ENCODE measurements at places on chromosomes 12 and 14.
A peak's percentile ranks its signal among the peaks of the same experiment; 100 is the strongest.

DNA sequence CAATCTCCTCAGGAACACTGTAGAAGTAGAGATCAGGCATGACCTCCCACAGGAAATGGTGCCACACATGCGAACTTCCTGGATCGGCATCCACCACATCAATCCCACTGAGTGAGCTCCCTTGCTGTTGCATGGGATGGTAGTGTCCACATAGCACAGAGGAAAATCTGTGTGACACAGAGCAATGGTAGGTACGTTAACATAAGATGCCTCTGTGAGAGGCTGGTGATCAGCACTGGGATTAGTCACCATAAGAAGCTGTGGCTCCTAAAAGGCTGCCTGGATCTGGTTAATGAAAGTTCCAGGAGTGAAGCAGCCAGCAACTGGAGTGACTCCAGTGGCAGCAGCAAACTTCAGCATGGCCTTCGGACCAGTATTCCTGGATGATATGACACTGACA, 21.8 kb downstream of the WDHD1 start:
- DNase-seq, result no peak

- no peak for DNase-seq
Observed at GRCh38 chr14:39857376-39858055, 425.3 kb upstream of the FBXO33 start.

GRCh38 chr12:28369483-28369882, 179.2 kb downstream of the CCDC91 start:
- no peak for DNase-seq

- no peak for DNase-seq
Observed at GRCh38 chr12:93111773-93112172, 182.7 kb upstream of the EEA1 start.

GRCh38 chr14:39433452-39433813, 1.2 kb upstream of the FBXO33 start:
- no peak for DNase-seq

DNA sequence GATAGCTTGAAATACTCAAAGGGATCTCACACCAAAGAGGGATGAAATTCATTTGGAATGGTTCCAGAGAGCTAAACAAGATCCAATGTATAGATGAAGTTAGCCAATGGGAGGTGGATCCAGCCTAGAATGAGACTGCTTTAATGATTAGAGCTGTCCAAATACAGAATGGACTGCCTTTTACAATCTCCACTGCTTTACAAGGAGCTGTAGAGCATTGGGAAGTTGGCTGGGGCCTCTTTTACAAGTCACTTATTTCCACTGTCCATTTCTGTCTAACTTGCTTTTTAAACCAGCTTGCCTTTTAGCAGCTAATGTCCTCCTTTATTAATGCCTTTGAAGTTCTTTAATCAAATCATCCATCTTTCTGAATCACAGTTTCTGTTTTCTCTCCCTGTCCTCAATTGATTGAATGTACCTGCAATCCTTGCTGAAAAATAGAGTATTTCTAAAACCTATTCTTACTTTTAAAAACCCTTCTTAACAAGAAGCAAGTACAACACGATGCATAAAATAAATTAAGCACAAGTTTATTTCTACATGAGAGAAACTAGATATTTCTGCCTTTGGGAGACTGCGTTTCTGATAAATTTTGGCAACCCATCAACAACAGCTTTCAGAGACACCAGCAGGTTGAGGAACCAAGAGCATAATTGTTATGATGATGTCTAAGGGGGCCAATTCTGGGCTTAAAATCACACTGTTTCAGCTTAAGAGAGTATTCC, 3.4 kb upstream of the ATP2A2 start:
- no peak for DNase-seq

DNA sequence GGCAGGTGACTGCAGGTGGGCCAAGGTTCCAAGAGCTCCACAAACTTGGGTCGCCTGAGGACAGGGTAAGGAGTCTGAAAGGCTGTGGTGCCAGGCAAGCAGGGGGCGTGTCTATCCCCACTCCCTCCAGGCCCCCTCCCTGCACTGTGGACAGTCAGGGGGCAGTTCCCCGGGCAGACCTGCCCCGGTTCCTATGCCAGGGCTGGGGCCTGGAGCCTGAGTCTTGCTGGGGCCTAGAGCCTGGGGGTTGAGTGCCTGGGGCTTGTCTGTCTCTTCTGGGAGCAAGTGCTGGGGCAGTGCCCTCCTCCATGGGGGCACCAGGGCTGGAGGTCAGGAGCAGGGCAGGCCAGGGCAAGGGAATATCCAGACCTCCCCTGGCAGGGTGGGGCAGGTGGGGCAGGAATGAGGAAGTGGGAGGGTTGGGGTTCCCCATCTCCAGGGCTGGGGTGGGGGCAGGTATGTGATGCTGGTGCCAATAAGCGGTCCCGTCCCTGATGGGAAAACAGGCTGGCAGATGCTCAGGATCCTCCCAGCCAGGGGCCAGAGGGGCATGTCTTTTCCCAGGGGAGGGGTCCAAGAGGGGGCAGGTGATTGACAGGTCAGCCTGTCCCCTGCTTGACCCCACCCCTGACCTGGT, 11.9 kb upstream of the TNFAIP2 start:
- no peak for DNase-seq

GRCh38 chr14:34461334-34462131, 507 bp downstream of the SPTSSA start:
- DNase-seq, result peak; percentile 8

- DNase-seq, result no peak
Observed at GRCh38 chr12:130192642-130193345, 30.5 kb downstream of the FZD10 start.

DNA sequence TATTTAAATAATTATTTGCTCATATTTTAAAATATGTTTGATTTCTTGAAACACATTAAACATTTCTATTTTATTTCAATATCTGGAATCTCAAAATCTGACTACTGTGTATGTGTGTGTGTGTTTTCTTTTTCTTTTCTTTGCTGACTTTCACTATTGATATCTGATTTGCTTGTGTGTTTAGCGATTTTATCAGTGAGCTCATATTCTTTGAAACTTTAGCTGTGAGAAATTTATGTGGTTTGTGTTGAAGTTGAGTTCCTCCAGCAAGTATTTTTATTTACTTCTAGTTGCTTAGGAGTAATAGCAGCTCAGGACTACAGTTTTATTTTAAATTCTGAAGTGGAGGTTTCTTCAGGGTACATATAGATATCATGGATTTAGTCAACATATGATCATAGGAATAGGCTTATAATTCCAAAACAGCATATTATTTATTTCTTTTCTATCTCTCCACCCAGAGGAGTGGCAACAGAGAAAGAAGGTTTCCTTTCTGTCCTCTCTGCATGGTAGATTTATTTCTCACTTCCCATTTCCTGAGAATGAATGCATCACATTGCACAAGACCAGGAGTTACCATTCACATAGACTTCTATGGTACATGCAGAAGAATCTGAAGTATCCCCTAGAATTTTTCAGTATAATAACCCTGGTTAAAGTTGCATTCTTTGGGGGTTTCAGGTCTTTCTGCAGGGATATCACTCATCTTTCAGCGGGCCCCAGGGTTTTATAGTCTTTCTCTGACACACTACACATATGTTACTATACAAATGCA, 60.5 kb downstream of the PTPRQ start:
- DNase-seq, result no peak

DNA sequence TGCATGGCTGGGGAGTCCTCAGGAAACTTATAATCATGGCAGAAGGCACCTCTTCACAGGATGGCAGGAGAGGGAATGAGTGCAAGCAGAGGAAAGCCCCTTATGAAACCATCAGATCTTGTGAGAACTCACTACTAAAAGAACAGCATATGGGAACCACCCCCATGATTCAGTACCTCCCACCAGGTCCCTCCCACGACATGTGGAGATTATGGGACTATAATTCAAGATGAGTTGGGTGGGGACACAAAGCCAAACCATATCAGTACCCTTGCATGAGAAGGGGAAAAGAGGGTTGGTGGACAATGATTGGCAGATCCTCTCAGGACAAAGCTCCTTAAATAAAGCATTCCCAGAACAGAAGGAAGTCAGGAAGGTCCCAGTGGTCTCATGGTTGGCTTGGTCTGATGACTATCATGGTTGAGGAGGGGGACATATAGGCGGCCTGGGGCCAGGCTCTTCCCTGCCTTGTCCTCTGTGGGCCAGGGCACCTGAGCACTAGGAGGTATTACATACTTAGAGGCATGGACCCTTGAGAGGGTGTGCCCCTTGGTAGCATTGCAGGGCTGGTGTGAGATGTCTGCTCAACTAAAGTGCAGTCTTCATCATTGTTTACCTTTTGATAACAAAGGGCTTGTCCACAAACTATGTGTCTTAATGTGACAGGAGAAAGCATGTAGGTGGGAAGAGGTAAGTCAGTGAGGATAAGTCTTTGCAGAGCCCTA, 22.2 kb downstream of the HSD17B6 start:
- DNase-seq, result no peak

DNA sequence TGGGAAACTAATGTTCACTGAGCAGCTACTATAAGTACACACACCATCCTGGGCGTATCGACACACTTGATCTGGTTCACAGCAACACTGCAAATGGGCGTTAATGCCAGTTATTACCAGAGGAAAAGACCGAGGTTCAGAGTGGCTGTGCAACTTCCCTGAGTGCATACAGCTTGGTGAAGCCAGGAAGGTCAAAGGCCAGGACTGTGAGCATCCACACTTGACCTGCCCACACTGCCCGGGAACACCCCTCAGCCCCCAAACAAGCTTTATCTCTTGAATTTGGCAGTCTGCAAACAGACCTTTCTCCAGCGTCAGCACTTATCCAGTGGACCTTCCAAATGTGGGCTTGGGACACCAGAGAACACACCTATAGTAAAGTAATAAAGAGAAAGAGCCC, 312.6 kb downstream of the BCL11B start:
- DNase-seq, result no peak

GRCh38 chr12:7042842-7043241, 17.7 kb upstream of the C1S start:
- no peak for DNase-seq

DNA sequence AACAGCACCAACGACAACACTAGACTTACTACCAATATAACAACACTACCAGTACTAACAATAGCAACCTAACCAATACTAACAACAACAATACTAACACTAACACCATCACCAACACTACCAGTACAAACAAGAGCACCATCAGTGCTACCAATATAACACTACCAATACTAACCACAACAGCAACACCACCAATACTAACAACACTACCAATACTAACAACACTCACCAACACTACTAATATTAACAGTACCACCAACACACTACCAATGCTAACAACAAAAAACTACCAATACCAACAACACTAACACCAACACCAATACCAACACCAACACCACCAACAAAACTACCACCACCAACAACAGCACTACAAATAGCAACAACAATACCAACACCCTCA, 25.1 kb downstream of the PTGER2 start:
- DNase-seq, result no peak

DNA sequence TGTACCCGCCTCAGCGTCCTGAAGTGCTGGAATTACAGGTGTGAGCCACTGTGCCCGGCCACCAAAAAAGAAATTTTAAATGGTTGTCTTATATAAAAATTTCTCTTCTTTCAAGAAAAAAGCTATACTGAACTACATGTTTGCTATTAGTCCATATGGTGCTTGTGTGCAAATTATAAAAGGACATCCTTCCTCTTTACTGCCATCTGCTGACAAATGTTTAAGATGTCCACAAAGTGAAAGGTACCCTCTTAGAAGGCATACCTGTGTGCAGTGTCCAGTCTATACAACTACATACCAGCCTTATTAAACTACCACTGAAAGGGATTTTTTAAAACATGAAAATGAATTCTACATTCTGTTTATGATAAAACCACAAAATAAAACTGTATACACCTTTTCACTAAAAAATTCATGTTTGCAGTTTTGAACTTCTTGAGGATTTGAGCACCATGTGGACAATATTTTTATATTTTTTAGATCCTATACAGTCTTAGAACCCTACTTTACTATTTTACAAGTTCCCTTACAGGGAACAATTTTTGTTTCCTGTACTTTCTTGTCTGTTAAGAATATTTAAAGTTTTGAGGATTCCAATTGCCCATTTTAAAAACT, 32.8 kb upstream of the TOMM20L start:
- no peak for DNase-seq

DNA sequence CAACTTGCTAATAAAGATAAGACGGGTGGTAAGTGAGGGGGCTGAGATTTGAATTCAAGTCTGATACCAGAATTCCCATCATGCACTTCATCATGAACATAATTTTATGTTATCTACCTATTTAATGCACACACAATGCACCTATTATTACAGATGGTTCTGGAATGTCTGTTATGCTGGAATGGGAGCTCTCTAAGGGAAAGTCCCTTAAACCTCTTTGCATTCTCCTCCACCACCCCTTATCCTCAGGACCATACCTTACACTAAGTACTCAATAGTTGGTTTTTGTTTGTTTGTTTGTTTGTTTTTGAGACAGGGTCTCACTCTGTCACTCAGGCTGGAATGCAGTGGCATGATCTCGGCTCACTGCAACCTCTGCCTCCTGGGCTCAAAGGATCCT, 7.0 kb upstream of the MSI1 start:
- no peak for DNase-seq

DNA sequence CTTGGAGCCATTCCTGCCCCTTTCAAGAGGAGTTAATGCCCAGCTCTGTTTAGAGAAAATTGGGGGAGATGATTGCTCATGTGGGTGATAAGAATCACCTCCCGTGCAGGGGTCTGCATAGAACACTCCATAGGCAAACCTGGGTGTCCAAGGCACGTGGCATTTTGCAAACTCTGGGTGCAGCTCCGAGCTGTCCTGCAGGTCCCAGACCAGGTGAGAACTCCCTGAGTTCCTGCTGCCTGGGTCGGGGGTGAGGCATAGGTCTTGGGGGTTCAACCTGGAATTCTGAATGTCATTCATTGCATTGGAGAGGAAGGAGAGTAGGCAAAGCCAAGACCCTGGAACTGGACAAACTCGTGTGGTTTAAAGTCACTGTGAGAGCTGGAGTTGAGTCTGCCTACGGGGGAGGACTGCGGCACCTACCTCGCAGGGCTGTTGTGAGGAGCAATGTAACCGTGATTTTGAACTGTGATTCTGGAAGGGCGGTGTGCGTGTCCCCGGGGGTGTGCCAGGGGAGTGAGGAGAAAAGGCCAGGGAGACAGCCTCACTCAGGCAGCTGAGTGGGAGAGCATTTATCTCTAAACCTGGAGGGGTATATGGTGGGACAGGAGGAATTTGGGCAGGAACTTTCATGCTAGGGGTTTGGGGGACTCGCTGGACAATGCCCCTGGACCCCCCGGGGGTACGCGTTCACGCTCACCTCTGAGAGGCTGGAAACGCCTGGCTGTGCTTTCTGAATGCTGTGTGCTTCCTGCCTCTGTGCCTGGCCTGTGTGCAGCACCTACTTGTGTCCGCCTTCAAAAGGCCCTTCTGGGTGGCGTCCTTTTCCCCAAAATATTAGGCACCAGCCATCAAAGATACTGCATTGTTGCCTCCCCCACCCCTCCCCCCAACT, 30.4 kb downstream of the MEG3 start:
- DNase-seq, result no peak

DNA sequence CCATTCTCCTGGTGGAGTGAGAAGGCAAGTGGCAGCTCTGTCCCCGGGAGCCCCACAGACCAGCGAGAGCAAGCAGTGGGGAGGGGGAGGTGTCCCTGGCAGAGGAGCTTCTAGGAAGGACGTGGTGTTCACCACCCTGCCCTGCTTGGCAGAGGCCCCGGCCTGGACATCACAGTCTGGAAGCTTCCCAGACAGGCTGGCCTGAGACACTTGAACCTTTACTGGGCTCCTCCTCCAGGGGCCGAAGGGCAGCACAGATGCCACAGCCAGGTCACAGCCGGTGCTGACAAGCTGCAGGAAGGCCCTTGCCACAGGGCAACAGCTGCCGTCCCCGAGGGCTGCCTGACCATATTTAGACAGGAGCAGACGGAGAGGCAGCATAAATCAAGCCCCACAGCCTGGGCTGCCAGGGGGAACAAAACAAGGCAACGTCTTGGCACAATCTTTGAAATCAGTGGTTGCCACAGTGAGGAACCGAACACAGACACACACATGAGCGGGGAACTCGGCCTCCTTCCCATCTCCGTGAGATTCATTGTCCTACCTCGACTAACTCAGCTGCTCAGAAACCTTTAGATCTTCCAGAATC, 28.5 kb downstream of the PRIMA1 start:
- no peak for DNase-seq

All from NCI-H187 (cell line).